ENCODE measurements at places on chromosomes 2 and 18.
A peak's percentile ranks its signal among the peaks of the same experiment; 100 is the strongest.

DNA sequence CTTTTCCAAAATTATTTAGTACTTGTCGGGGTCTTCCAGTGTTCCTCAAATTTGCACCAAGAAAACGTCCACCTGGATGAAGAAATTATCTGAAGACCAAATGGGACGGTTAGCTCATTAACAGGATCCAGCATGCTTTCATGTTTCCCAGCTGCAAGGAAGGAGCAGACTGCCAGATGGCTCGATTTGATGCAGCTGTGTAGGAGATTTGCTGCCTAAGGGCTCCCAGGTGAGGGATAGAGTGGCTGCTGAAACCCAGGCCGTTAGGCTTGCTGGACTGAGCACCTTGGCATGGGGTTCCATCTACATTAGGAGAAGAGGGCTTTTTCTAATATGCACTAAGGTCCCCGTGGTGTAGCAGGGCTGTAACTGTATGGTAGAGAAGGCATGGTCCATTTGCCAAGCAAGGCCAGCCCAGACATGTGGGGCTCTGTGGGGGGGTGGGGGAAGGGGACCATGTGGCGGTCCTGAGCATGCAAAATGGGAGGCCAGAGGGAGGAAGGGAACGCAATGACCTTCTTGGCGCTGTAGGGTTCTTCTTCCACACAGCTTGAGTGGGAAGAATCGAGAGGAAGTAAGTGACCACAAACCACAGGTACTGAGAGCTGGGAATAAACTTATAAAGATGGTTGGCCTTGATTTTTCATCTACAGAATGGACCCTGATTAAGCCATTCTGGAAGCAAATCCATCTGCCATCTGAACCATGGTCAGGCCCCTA is 144.0 kb downstream of the TMEM163 start:
- DNase-seq, result peak; percentile 18

DNA sequence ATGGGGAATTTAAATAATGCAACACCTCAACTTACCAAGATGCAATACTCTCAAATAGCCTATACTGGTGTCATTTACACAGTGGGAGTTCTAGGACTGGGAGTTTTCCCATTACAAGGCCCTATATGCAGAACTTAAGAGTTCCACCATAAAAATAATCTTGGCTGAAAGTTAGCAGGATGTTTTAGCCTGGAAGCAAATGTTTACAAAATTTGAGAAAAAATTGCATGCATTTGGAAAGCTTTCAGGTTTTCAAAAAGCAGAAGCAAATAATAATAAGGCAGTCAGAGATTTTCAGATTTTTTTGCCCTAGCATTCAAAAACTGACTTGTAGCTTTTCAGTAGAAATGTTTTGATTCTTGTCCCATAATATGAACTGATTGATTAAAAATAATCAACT is 397.3 kb downstream of the ARHGAP15 start:
- no peak for DNase-seq

GRCh38 chr2:226531061-226531810 is 268.4 kb downstream of the IRS1 start:
- no peak for DNase-seq

GRCh38 chr18:48161911-48162698 is 231.6 kb upstream of the SMAD2 start:
- peak; percentile 92 for DNase-seq

- no peak for DNase-seq
Measured at GRCh38 chr2:9498210-9498609, 23.9 kb downstream of the IAH1 start.

DNA sequence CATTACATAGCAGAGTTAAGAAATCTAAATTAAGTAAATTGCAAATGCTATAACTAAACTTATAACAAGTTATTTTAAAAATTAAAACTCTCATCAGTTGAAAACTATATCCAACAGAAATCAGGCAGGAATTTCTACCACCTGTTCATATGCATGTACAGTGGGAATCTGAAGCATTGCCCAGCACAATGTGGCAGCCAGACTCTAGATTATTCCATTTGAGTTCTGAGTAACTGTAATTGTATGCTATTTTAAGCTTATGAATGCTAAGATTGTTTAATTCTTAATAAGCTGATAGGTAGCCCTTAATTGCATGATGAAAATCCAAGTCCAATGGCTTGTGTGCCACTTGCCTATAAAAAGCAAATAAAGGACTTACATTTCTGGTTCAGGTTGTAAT is 834.5 kb upstream of the FSHR start:
- no peak for DNase-seq

DNA sequence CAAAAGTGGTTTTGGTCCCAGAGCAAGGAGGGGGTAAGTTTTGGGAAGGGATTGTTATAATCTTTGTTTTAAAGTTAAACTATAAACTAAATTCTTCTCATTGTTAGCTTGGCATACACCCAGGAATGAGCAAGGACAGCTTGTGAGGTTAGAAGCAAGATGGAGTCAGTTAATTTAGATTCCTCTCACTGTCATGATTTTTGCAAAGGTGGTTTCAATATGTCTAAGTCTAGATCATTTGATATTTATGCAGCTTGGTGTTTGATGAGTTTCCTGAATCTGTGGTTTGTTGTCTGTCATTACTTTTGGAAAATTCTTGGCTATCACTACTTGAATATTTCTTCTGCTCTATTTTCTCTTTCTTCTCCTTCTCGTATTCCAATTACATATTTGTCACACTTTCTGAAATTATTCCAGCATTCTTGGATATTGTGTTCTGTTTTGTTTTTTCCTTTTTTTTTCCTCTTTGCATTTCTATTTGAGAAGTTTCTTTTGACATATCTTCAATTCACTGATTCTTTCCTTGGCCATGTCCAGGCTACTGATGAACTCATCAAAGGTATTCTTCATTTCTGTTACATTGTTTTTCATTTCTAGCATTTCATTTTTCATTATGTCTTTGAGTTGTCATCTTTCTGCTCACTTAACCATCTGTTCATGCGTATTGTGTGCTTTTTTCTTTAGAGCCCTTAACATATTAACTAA is 5.1 kb downstream of the SP140 start:
- DNase-seq, result no peak

- DNase-seq, result no peak
Measured at GRCh38 chr2:64145714-64146113, 1.5 kb upstream of the PELI1 start.

DNA sequence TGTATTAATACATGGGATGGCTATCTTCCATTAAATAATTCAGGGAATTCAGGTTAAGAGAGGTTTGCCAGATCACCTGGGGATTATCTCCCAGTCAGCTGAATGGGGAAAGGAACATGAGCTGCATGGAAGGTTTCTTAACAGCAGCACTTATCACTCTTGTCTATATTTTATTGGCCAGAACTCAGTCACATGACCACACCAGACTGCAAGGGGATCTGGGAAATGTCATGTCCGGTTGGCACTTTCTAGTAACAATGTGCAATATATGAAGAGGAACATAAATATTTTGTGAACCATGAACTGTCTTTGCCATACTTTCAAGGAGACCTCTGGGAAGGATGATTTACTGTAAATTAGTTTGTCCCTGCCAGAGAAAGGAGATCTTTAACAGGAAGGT is 599.1 kb downstream of the SLC4A3 start:
- DNase-seq, result no peak
